Activated CD4-positive, alpha-beta T cell treated with anti-CD3 and anti-CD28 coated beads, Interleukin-2, amount 50 U/mL, for 1 hour (primary cell): ENCODE measurements at places on chromosomes 1 and 21.

- DNase-seq, result no peak
These were observed 40.0 kb downstream of the PDC start for GRCh38 chr1:186420923-186421322.

DNA sequence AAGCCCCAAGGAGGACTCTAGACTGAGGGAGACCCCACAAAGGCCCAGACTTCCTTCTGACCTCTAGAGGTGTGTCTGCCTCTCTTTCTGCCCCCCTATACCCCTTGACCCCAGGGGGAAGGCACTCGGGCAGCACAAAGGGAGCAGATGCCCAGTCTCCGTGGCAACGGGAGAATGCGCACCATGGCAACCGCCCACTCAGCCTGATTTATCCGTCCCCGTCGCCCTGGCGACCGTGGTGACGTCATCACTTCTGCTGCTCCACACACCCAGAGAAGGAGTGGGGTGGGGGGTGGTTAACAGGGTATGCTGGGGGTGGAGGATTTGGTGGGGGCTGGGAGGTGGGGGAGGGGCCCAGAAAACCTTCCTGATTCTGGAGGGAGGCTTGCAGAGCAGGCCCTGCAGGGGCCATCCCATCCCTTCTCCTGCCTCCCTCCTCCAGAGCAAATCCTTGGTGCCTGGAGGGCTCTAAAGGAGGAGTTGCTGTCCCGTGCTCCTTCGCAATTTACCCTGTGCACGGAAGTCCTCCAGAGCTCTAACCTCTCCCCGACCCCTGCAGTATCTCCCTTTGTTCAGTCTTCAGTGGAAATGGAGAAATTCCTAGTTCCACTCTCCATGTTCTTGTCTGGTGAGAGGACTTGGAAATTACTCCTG is 6.3 kb downstream of the CELF3 start:
- DNase-seq, result peak; percentile 45

- DNase-seq, result no peak
These were observed 3.4 kb downstream of the CTTNBP2NL start for GRCh38 chr1:112399456-112399855.

GRCh38 chr1:80629304-80629837 is 1171.4 kb upstream of the ADGRL2 start:
- no peak for DNase-seq

GRCh38 chr1:8926707-8927694 is 18.7 kb upstream of the CA6 start:
- DNase-seq, result no peak

DNA sequence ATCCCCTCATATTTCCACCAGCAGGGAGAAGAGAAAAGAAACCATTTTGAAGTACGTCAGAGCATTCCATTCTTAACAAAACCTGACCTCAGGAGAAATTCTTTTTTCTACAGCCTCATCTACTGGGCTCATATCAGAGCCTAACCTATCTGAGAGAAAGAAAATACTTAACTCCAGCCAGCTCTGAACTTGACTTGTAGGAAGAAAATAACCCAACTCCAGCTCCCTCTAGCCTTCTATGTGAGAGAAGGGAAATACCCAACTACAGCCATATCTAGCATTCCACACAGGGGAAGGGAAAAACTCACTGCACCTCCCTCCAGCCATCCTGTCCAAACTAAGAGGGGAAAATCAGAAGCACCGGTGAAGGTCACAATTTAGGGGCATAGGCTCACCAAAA is 57.7 kb downstream of the SPATA6 start:
- DNase-seq, result no peak

GRCh38 chr1:228964178-228965089 is 229.2 kb downstream of the RHOU start:
- DNase-seq, result no peak

GRCh38 chr1:31653717-31654473 is 9.2 kb upstream of the PEF1 start:
- DNase-seq, result no peak

GRCh38 chr1:244367399-244368114 is 84.2 kb downstream of the ADSS2 start:
- no peak for DNase-seq

GRCh38 chr1:100090471-100090870 is 42.3 kb downstream of the SASS6 start:
- DNase-seq, result no peak

DNA sequence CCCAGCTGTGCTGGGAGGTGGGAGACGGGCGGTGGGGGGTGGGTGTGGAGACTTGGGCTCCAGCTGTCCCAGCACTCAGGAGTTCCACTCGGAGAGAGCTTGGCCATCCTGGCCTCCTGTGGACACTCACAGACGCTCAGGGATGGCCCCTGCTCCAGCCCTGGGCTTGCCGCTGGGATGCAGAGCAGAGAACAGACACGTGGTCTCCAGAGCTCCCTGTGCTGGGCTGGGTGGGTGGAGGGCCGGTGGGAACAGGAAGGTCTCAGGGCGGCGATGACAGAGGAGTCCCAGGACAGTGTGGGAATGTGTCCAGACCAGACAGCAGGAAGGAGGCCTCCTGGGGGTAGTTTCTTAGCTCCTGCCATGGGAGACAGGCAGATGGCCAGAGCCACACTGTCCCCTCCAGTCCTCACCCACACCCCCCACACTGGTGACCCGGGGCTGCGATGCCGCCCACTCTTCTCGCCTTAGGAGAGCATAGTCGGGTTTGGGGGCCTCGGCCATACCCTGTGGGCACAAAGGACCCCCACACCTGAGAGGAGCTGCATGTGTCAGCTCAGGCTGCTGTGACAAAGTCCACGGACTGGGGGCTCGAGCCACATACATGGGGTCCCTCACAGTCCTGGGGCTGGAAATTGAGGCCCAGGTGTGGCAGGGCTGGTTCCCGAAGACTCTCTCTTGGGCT is 2.0 kb downstream of the KRTAP10-9 start:
- no peak for DNase-seq

- DNase-seq, result no peak
These were observed 9.9 kb upstream of the TMEM39B start for GRCh38 chr1:32062867-32063230.

- peak; percentile 27 for DNase-seq
These were observed 102.8 kb downstream of the CASZ1 start for GRCh38 chr1:10693497-10694273.

- no peak for DNase-seq
These were observed 16.8 kb downstream of the MRTO4 start for GRCh38 chr1:19268445-19268844.

- no peak for DNase-seq
These were observed at the start of gene DIO1 for GRCh38 chr1:53893999-53894636. TSS of gene DIO1 (plus strand) at chr1:53894187. CDS start at chr1:53894211, 24 bp downstream.

- peak; percentile 54 for DNase-seq
These were observed 76.5 kb upstream of the BTG3 start for GRCh38 chr21:17688912-17689874.

DNA sequence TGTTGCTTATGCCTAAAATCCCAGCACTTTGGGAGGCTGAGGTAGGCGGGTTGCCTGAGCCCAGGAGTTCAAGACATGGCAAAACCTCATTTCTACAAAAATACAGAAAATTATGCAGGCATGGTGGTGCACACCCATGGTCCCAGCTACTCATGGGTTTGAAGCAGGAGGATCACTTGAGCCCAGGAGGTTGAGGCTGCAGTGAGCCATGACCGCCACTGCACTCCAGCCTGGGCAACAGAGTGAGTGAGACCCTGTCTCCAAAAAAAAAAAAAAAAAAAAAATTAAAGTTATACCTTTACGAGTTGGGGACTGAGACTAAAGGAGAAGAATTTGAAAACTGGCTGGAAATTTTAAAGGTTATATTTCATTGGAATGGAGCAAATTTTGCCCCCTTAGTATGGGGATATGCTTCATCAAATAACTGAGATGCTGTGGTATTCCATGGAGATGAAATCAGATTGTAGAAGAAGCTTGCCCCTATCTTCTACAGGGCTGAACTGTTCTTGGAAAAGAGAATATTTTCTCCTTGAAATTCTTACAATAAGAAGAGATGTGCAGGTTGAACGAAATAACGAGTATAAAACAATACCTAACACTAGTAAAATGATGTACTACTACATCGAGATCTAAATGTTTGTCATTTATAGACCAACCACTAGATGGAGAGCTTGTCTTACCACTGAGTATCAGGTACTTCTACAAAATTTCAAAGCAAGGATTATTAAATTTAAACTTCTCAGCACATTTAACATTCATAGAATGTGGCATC is 34.9 kb upstream of the SCYL3 start:
- no peak for DNase-seq

GRCh38 chr1:205335692-205336091 is 14.1 kb upstream of the NUAK2 start:
- DNase-seq, result peak; percentile 78

- DNase-seq, result no peak
These were observed 11.7 kb upstream of the MYOM3 start for GRCh38 chr1:24123611-24124010.

DNA sequence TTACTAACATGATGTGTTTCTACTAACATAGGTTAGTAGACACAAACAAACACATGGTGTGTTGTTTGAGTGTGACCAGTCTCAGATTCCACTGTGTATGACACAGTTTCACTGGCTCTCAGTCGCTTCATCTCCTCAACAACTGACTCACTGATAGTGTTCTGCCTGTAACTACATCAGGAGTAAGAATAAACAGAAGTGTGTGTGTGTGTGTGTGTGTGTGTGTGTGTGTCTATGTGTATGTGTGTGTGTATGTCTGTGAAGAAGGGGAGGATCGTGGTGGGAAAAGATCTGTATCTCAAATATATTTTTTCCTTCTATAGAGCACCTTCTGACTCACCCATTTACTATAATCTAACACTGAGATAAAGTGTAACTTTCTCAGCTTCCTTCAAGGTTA is 391.0 kb downstream of the PTPRC start:
- DNase-seq, result no peak

DNA sequence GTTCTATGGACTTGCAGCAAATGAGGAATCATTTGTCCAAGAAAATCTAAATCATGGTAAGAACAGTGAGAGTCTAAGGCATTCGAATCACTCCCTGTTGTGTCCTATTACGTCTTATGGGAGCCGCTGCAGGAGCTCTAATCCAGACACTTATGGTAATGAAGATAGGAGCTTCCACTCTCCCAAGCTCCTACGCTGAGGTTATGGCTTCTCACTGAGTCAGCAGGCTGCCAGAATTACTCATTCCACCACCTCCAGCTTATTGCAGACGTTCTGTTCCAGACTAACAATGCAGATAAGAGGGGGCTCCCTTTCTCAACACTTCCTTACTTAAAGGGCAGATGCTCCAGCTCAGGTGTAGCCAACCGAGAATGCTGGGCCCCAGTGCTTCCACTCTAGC is 212.6 kb downstream of the GREM2 start:
- DNase-seq, result no peak

DNA sequence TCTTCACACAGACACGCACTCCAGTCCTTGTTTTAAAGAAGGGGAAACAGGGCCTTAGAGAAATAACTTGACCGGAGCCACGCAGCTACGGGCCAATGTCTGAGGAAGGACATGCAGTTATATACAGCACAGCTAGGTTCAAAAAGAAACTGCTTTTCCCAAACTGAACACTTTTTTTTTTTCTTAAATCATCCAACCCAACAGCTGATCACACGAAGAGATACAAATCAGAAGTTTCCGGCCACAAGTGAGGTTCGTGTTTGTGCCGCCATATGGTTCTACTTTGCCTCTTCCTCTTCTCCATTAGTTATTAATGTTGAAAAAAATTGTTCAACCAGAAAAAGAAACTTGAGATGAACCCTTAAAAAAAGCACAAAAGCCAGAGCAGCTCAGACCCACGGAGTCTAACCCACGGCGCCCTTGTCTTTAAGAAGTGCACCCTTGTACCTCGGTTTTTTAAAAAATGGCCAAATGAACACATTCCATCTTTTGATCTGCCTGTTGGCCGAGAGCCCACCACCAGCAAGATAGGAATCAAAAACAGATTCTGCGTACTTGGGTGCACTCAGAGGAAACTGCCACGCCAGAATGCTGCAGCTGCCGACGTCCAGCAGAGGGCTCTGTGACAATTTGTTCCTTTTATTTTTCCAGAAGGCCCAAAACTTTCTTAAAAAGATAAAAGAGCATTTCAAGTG is 78.9 kb downstream of the SLC66A1 start:
- peak; percentile 66 for DNase-seq

DNA sequence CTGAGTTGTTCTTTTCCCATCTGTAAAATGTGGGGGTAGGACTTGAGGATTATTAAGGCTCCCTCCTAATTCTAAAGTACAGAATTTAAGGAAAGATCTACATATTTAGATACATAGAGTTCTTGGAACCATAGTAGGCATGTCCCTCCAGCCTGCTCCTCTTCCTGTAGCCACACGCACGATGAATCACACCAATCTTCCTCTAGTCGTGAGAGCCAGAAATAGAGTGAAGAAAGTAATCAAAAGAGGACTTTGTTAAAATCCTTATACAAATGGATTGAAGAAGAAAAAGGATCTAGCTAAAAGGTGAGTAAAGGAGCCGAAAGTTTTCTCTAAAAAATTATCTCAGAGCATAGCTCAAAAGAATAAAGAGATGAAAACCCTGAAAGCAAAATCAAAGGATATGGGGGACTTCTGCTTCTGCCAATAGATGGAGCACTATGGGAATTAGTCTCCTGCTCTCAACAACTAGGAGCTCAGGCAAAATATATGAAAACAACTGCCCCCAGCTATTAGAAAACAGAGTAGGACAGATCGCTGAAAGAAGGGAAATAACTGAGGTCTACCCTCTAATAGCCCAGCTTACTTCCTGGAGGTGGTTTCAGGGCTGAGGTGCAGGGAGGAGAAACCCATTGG is 8.5 kb downstream of the C1orf141 start:
- DNase-seq, result no peak

DNA sequence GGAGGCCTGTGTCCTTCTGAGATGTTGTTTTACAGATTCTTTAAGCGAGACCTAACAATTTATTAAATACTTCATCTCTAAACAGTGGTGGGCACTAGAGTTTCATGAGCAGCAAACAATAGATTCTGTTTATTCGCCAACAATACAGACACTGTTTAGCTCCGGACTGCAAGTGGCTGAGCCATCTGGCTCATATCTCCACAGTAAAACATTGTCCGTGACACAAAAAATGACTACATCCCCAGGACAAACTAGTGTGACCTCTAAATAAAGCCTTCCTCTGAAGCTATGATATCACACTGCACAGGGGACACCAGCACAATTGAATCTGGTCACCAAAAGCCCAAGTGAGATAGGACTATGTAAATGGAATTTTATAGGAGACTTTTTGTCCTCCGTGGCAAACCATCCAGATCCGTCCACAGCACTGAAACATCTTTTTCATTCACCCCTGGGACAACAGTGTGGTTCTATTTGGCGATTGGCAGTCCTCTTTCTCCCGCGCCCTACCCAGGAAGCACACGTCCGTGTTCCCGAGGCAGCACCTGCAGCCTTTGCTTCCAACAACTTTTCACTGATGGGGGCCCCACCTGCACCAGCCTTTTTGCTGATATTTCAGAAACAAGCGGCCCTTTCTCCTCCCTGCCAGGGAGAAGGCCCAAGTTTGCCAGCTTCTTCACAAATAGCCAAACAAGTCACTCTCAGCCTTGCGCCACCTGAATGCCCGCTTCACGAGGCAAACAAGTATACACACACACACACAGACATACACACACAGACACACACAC is 47.4 kb downstream of the OLIG1 start:
- no peak for DNase-seq

GRCh38 chr1:75035536-75035935 is 98.7 kb upstream of the LHX8 start:
- DNase-seq, result no peak

DNA sequence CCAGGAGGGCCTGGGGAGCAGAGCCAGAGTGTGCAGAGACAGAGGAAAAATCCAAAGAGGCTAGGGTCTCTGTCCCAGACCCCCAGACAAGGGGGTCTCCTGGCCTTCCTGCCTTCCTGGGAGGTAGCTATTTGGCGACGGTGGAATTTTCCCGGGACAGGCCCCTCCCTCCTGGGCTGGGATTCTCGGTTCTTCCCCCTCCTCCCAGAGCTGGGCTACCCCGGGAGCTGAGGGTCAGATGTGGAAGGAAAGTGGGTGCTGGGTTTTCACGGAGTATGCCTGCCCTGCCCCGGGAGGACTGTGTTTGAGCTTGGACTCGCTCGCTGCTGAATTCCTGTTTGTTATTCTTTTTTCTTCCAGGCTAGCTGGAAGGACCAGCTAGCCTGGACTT is 759 bp downstream of the AMPD2 start:
- DNase-seq, result no peak
